NCI-H1436 (cell line): ENCODE measurements at places on chromosomes 1 and 21.

DNA sequence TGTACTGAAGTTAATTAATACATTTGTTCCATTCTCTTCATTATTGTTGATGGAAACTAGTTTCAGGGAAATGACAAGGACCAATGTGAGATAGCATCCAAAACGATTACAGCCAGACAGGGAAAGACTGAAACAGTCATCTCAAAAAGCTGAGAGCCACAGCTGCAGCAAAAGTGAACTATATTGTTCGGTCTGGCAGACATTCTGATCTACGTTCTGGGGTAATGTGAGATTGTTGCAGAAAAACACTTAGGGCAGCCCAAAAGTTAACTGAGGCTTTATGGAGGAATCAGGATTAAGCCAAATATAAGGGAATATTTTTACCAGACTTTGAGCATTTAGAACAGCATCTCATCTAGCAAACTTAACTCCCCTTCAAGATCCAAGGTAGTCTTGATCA, 112.9 kb downstream of the LRRC40 start:
- DNase-seq, result no peak

DNA sequence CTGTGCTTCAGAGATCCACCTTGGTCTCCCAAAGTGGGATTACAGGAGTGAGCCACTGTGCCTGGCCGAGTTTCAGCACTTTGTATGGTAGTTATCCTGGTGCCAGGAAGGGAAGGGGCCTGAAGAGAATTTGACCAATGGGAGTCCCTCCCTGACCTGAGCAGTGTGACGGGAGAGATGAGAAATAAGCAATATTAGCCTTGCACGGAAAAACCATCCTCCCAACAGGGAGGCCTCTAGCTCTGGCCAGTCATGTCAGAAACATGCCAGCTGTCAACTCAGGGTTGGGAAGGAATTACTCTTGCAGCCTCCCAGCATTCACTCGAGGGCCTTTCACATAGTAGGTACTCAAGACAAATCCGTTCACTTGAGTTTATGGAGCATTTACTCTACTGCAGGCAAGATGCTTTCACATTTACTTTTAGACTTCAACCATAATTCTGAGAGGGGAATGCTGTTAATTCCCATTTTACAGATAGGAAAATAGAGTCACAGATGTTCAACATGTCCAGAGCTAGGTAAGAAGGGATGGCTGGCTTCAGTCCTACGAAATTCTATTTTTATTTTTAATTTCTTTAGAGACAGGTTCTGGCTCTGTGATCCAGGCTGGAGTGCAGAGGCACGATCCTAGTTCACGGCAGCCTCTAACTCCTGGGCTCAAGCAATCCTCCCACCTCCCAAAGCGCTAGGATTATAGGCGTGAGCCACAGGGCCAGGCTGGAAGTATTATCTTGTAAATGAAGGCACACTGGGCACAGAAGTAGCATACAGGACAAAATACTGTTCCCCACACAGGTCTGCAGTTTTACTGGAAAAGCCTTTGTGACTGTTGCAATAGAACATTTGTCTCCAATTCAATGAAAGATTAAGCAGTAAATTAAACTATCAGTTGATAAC, 3.2 kb upstream of the ATP13A2 start:
- DNase-seq, result no peak

- peak; percentile 68 for DNase-seq
These were observed 61.4 kb upstream of the DIRAS3 start for GRCh38 chr1:68111519-68112436.

DNA sequence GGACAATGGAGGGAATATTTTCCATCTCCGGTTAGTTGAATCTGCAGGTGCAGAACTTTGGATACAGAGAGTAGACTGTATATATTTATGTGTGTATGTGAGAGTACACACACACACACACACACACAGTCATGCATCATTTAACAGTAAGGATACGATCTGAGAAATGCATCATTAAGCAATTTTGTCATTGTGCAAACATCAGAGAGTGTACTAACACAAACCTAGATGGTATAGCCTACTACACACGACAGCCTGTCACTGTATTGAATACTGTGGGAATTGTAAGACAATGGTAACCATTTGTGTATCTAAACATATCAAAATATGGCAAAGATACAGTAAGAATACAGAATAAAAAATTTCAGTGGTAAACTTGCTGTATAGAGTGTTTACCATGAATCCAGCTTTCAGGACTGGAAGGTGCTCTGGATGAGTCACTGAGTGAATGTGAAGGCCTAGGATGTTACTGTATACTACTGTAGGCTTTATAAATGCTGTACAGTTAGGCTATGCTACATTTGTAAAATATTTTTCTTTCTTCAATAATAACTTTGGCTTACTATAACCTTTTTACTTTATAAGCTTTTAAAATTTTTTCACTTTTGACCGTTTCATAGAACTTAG, 138.5 kb downstream of the ZZZ3 start:
- no peak for DNase-seq

- no peak for DNase-seq
These were observed 49.3 kb downstream of the HSPG2 start for GRCh38 chr1:21887796-21888195.

GRCh38 chr1:40762144-40762923, 21.3 kb upstream of the KCNQ4 start:
- DNase-seq, result no peak

DNA sequence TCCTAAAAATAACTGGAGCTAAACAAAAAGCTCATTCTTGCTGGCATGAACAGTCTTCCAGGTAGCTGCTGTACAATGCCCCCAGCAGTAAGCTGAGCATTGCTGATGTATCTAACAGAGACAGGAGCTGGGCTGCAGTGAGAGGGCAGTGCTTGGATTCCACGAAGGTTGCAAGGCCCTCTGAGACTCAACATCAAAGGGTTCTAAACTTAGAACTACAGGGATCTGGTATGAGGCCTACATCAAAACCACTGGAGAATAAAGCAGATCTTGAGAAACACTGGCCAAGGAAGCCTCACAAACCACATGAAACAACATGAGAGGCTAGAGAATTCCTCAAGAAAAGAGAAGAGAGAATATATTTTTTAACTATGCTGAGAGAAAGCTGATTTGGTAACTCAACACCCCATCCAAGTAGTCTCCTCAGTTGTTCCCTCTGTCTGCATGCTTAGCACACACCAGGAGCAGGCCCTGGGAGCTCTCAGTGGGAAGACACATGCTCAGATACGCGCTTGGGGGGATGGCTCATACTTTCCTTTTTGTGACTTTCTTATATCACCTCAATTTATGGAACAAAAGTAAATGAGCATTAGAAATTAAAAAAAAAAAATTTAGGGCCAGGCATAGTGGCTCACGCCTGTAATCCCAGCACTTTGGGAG, 27.7 kb downstream of the DSTYK start:
- no peak for DNase-seq

- no peak for DNase-seq
These were observed 738 bp upstream of the GPR161 start for GRCh38 chr1:168137515-168137821.
